ENCODE measurements at places on chromosomes 6 and 20.

- DNase-seq: no peak
Observed at GRCh38 chr6:166430269-166430668, 47.5 kb upstream of the MPC1 start.

DNA sequence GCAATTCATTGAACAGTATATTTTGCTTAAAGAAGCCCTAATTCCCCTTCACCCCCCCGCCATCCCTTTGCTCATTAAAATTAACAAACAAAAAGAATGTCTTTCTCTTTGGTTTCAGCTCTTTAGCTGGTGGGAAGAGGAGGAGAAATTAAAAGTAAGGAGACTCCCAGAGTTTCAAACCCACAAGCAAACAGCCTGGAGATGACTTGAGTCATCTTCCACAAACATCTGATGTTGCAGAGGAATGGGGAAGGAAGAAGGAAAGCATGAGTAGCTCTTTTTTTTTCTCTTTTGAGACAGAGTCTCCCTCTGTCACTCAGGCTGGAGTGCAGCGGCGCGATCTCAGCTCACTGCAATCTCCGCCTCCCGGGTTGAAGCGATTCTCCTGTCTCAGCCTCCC, 189.6 kb downstream of the ADAT2 start:
- DNase-seq: no peak

DNA sequence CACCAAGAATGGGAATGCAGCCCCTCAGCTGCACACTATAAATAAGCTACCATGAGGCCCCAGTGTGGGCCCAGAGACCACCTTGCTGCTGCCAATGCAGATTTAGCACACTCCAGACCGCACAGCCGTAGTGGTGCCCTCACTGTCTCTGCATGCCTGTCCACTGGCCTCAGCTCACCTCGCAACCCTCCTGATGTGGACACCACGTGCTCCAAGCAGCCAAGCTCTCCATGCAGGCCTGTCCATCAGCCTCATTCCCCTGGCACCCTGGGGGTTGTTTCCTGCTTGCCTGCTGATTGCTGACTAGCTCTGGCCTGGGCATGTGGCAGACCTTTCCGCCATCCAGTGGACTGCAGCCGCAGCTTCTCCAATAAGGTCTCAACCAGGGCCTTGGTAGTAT, 36.2 kb downstream of the ZBTB9 start:
- no peak for DNase-seq

- DNase-seq: peak; percentile 57
Observed at GRCh38 chr20:57594092-57594951, 25.9 kb downstream of the ZBP1 start.

DNA sequence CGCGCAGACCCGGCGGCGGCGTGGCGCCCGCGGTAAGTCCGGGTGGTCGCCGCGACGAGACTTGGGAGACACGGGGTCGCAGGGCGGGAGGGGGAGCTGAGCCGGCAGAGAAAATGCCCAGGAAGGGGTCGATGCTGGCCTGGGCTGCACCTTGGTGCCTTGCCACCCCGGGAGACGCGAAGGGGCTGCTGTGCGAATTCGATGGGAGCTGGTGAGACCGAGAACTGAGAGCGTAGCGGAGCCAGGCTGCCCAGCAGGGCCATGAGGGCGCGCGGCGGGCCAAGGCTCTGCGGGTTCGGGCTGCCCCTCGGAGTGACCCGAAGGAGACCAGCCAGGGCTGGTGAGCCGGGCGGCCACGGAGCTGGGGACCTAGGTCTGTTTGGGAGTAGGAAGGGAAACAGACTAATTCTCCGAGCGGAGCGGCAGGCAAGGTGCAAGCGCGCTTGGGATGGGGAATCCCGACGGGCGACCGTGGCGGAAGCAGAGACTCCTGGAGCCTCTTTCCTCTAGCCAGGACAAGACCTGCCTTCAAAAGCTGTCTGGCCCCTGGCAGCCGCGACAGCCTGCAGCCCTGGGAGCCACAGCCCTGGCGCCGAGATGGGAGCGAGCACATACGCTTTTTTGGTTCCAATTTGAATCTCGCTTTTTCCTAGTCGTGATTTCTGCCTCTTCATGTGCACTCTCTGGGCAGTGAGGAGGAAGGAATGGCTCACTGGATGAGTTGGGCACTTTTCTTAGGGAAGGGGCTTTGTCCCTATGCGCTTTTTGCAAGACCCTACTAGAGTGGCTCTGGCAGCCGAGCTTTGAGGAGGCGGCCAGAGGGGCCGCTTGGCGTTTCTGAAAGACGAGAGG, 691 bp downstream of the SYNDIG1 start:
- no peak for DNase-seq

DNA sequence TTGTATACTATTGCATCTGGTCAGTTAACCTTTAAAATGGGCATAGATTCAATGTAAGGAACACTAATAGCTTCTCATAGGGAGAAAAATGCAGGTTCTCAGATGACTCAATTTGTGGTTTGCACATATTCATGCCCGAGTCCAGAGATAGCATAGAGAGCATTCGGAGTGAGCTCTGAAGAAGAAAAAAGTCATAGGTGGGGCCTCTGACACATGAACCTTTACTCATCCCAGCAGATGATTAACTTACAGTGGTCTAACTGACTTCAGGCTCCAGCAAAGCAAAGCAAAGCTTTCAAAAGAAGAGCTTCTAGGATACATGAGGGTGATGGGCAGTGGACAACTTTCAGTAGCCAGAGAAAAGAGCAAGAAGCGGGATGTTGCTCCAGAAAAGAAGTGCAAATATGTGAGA, 55.3 kb upstream of the BTN3A2 start:
- no peak for DNase-seq

DNA sequence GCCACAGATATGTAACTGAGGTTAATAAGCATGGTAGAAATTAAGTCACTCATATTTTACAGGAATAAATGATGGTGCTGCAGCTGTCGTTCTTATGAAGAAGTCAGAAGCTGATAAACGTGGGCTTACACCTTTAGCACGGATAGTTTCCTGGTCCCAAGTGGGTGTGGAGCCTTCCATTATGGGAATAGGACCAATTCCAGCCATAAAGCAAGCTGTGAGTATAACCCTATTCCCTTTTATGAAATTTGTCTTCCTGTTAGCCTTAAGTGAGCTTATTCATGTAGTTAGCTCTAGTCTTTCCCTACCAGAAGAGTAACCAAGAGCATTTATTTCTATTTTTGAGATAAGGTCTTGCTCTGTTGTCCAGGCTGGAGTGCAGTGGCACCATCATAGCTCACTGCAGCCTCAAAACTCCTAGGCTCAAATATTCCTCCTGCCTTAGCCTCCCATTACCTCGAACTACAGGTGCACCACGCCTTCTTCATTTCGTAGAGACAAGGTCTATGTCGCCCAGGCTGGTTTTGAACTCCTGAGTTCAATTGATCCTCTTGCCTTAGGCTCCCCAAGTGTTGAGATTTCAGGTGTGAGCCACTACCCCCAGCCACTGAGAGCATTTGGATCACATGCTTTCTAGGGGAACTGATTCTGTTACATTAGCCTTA, 12.0 kb downstream of the TCP1 start:
- no peak for DNase-seq

DNA sequence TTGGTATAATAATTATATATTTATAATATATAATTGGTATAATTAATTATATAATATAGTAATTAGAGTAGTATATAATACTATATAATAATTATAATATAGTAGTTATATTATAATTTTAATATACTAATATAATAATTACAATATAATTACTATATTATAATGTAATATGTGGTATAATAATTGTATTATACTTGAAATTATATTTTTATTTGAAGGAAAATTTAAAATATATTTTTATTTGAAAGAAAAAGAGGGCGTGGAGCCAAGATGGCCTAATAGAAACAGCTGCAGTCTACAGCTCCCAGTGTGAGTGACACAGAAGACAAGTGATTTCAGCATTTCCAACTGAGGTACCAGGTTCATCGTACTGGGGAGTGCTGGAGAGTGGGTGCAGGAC, 365.9 kb downstream of the MMUT start:
- no peak for DNase-seq

GRCh38 chr6:164034602-164035140, 620.2 kb downstream of the QKI start:
- DNase-seq: no peak

- DNase-seq: no peak
Observed at GRCh38 chr6:91633374-91634111, 1046.7 kb upstream of the MAP3K7 start.

DNA sequence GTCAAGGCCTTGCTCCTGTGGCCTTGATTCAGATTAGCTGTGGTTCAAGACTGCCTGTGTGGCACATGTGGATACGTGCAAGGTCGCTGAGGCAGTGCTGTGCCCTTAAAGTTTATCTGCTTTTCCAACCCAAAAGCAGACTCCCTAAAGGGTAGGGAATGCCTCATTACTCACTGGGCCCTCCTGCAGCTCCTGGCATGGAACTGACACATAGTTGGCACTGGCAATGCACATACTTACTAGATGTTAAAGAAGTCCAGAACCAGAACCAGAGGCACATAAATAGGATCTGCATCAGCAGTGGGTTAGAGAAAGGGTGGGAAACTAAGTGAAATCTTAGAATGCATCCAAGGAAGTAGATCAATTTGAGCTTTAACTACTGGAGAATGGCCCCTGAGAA, 90.6 kb upstream of the MLN start:
- no peak for DNase-seq

DNA sequence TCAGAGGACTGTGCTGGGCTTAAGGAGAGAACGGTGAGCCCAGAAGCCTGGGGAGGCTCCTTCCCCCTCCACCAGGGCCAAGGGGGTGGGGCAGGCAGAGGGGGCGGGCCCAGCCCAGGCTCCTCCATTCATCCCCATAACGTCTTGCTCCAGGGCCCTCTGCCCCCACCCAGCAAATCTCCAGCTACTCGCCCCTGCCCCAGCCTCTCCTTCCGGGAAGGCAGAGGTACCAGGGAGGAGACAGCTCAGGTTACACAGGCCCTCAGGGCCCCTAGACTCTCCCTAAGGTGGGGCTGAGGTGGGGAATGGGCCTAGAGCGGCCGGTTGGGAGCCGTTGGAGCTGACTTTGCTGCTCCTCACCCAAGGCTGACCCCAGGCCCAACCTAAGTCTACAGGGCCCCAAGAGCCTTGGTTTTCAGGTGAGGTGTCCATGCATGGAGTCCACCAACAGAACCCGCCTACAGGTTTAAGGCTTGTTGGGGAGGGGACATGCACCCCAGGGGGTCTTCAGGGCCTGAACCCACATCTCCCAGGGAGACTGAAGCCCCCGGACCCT, 1.2 kb downstream of the LAMA5 start:
- no peak for DNase-seq

DNA sequence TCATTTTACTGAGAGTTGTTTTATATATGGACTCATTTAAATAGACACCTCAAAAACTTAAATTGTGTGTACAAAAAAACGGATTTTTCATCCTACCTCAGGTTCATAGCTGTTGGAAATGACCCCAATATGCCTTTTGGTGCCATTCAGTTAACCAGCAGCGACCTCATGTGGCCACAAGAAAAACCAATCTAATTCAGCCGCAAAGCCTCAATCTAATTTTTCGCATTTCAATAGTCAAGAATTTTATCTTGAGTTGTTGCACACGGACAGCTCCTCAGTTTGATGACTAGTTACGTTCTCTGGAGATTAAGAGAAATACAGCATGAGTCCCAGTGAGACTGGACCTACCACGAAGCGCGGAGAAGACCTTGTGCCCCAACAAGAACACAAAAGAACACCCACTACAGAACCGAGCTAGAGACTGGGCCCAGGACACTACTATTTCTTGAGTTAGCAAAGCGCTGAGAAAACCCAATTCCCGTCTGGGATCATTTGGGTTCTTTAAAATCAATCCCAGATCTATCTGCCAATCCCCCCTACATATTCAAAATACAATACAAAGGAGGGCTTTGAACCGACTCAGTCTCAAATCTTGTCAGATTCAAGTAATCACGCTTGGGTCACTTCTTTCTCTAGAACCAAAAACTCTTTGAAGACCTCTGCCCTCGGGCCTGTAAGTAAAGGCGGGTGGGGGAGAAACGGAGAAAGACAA, 1.1 kb downstream of the TCP11 start:
- DNase-seq: peak; percentile 30

DNA sequence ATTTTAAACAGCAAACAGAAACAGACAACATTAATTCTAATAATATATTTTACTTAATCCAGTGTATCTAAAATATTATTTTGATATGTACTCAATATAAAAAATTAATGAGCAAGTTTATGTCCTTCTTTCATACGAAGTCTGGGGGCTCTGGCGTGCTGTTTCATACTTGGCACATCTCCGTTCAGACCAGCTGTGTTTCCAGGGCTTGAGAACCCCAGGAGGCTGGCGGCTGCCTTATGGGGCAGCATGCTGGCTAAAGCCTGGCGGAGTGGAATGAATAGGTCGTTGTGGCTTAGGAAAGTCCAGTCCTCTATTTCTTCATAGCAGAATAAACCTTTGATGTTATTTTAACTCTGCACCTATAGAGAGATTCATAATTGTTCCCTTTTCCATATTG, 43.3 kb downstream of the DUSP22 start:
- DNase-seq: no peak

DNA sequence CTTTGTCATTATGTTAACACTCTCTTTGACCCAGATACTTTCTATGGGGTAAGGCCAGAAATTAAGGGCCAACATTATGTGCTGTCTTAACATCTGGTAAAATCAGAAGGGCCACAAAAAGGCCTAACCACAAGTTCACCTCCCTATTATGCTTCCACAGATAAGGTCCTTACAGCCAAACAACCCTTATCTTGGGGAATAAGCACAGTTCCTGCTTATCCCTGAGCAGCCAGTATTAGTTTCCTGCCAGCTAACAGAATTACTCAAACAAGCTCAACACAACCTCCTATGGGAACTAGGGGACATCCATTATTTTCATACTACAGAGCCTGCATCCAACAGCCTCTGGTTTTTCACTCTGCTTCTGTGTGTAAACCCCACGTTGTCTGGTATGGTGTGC, 724.8 kb downstream of the HACE1 start:
- no peak for DNase-seq

DNA sequence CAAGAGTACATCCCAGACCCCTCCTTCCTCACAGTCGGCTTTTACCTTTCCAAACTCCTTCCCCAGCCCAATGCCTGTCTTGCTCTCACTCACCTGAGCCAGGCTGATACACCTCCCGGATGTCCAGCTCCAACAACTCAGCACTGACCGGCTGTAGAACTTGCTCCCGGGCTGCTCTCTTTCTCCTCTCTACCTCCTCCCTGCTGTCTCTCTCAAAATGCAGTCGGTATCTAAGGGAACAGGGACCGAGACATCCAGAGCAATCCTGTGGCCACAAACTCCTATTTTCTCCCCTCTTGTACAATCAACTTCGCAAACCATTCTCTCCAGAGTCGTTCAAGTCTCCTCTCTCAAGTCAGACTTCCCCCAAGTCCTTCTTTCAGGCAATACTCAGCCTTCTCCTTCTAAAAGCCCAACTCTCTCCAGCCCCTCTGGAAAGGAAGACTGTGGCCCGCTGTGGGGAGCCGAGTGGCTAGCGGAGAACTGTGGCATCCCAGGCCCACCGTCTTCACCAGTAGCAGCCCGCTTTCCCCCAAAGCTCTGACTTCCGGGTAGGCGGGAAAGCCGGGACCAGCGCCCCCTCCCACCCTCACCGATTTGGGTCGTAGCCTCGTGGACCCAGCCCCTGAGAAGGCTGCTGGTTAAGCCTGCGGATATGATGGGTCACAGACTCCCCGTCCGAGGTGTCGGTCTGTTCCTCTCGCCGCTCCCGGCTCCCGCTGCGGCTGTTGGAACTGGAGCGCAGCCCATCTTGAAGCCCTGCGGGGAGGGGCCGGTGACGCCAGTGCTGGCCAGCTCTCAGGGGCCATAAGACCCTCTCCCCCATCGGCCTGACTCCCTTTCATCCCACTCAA, 1.1 kb downstream of the GNL1 start:
- DNase-seq: no peak

All from activated CD4-positive, alpha-beta T cell treated with anti-CD3 and anti-CD28 coated beads, Interleukin-2, amount 50 U/mL, for 1 hour (primary cell).